ENCODE measurements at places on chromosomes 2 and 18.

GRCh38 chr2:64605026-64605471 lies 48.7 kb downstream of the SERTAD2 start:
- DNase-seq = no peak

- no peak for DNase-seq
These were observed 14.7 kb downstream of the CAPN10 start for GRCh38 chr2:240601061-240601830.

DNA sequence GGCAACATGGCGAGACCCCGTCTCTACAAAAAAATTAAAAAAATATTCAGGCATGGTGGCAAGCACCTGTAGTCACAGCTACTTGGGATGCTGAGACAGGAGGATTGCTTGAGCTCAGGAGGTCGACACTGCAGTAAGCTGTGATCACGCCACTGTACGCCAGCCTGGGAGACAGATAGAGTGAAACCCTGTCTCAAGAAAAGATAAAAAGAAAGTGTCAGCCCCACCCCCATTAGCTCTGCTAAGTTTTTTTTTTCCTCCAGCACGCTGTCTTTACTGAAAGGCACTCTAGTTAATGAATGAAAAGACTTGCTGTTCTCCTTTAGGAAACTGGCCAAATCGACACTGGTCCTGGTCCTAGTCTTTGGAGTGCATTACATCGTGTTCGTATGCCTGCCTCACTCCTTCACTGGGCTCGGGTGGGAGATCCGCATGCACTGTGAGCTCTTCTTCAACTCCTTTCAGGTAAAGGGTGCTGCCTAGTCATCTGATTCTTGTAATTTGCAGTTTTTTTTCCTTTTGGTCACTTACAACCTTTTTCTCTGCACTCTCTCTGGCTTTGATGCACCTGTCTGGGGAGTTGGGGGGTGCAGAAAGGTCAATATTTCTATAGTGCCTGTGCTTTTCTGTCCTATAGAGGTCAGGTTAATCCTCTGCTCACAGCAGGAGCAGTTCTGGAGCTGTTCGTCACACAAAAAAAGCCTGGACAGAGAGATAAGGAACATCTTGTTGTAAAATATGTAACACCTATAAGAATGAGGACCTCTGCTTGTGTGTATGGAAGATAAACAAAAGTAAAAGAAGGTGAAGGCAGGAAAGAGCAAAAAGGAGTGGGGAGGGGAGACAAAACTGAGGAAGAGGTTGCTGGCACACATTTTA lies 82.3 kb downstream of the PTH2R start:
- DNase-seq = no peak

DNA sequence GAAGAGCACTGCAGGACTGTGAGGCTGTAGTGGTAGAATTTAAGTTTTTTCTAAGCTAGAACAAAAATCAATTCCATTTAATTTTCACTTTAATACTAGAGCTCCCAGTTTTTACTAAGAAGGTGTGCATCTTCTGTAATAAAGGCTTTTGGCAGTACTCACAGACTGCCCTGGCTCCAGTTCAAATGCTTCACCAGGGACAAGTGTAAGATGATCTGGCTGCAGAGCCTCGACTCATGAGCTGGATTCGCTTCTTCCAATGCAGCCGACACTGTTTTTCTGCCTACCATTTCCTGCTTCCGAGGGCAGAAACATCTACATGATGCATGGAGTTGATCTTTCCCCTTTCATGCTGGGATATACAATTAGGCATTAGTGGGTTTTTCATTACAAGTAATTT lies 87.0 kb downstream of the FARSB start:
- DNase-seq = no peak

DNA sequence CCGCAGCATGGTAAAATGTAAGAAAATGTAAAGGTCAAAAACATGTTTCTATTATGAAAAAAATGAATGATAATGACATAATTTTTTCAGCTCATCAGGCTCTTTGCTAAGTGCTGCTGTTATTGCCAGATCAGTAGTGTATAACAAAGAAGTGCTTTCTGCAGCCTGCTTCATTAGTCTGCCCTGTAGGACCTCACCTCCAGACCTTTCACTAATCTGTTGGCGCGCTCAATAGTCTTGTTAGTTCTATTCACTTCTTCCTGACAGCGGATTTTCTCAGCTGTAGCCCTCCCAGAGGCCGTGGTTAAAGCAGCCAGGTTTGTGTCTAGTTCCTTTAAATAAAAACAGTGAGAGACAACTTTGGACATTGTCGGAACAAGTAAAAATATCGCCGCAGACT lies 97.7 kb downstream of the CDCA7 start:
- DNase-seq = no peak

- DNase-seq = no peak
These were observed 995.6 kb upstream of the FANCL start for GRCh38 chr2:59236723-59237122.

DNA sequence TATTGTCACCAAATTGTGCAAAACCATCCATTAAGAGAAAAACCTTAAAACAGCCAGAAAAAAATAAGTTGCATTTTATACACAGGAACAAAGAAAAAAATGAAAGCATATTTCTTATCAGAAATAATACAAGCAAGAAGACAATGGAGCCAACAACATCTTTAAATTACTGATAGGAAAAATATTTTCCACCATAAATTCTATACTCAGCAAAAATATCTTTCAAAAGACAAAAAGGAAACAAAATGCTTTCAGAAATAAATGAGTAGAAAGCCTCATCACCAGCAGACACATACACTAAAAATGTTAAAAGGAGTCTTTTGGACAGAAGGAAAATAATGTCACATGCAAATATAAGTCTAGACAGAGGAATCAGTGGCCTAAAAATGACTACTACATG lies 106.4 kb upstream of the TRIB2 start:
- DNase-seq = no peak

- no peak for DNase-seq
These were observed 58.8 kb downstream of the APOB start for GRCh38 chr2:20985062-20985461.

DNA sequence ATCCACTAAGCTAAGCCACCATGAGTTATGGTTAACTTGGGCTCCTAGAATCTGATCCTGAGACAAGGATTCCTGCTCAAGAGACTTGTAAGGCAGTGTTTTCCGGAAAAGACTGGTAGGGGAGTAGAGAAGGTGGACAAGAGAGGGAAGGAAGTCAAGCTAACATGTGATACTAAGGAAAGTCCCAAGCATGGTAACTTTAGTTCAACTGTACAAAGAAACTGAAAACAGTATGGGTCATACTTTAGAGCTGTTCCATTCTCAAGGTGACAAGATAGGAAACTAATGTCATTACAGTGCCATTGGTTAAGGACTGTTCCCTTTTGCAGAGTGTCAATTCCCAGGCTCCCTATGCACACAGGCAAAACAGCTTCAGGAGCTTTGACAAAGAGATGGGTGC lies 5.8 kb downstream of the MYO5B start:
- DNase-seq = no peak

- no peak for DNase-seq
These were observed 35.2 kb downstream of the CNGA3 start for GRCh38 chr2:98381494-98381893.

GRCh38 chr2:138707392-138708074 lies 72.7 kb downstream of the NXPH2 start:
- peak; percentile 20 for DNase-seq

DNA sequence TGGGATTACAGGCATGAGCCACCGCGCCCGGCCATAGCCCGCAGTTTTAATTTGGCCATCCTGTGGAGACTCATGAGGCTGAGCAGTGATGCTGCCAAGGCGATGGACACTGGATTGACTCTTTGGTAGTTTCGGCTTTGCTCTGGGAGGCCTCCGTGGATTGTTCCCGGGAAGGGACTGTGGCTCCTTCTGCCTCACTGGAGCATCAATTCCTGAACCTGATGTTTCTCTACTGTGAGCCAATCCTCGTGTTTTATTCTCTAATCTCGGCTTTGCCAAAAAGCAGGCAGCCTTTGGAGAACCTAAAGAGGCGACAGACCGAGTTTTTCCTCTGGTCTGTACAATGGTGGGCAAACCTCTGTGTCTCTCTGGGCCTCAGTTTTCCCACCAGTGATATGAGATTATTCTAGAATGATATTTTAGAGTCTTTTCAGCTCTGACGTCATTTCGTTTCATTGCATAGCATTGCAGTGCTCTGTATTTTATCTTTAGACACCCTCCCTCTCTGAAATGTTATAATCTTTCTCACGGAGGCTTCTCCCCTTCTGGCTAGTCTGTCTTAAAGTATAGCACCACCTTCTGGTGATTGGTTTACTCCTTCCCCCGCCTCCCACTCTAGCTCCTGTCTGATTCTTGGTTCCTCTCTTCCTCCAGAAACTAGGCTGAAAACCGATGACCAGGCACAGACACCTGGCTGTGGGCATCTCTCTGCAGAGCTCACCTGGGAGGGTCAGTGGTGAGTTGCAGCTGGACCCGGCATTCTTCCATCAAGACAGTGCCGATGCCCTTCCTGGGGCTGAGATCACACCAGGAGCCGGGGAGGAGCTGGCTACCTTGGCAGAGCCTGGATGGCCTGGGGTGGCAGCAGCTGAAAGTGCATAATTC lies 341.3 kb downstream of the MYCN start:
- peak; percentile 19 for DNase-seq

GRCh38 chr2:24512404-24512803 lies 21.4 kb downstream of the NCOA1 start:
- no peak for DNase-seq

- DNase-seq = no peak
These were observed 23.7 kb downstream of the TMEM127 start for GRCh38 chr2:96241900-96242611.

DNA sequence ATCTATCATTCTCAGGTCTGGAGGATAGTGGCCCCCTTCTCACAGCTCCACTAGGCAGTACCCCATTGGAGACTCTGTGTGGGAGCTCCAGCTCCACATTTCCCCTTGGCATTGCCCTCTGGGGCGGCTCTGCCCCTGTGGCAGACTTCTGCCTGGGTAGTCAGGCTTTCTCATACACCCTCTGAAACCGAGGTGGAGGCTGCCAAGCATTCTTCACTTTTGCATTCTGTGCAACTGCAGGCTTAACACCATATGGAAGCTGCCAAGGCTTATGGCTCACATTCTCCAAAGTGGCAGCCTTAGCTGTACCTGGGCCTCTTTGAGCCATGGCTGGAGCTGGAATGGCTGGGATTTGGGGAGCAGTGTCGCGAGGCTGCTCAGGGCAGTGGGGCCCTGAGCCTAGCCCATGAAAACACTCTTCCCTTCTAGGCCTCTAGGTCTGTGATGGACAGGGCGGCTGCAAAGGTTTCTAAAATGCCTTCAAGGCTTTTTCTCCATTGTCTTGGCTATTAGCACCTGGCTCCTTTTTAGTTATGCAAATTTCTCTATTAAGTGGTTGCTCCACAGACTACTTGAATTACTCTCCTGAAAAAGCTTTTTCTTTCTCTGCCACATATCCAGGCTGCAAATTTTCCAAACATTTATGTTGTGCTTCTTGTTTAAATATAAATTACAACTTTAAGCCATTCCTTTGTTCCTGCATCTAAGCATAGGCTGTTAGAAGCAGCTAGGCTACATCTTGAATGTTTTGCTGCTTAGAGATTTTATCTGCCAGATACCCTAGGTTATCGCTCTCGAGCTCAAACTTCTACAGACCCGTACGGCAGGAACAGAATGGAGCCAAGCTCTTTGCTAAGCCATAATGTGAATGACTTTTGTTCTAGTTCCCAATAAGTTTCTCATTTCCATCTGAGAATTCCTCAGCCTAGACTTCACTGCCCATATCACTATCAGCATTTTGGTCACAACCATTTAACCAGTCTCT lies 206.5 kb downstream of the CPS1 start:
- no peak for DNase-seq

DNA sequence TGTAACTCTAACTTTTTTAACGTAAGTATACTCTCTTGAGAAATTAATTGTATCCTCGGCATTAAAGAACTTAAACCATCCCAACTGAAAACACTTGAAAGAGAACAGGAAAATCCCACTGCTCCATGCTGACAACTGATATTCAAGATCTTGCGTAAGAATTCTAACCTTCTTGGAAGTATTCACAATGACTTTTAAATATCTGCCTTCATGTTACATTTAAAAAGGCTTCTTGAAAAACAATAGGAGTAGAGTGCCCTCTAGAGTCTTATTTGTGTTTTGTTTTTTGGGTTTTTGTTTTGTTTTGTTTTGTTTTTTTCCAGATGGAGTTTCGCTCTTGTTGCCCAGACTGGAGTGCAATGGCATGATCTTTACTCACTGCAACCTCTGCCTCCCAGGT lies 65.4 kb upstream of the DNAJC10 start:
- DNase-seq = peak; percentile 51

Data from right lung (tissue), 10 donors.